Skeletal muscle cell (primary cell): ENCODE measurements at places on chromosomes 6 and 20.

DNA sequence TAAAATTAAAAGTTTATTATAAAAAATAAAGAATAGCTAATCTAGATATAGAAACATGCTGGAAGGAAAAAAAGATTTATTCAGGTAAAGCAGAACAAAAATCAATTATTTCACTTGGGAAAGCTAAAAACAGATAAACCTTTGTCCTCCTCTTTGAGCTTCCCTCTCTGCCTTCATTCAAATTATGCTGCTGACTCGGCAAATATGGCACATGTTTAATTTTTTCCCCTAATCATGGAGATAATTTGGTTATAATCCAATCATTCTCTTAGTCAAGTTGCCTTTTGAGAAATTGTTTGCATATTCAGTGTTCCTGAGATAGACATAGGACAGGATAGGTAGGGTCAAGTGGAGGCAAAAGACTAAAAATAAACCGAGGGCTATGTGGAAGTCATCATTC lies 556.8 kb upstream of the PTCHD4 start:
- DNase-seq, result no peak

GRCh38 chr20:25987073-25987927 lies 290.6 kb upstream of the ZNF337 start:
- no peak for DNase-seq

GRCh38 chr20:34382174-34382573 lies 19.1 kb downstream of the ITCH start:
- DNase-seq, result no peak

DNA sequence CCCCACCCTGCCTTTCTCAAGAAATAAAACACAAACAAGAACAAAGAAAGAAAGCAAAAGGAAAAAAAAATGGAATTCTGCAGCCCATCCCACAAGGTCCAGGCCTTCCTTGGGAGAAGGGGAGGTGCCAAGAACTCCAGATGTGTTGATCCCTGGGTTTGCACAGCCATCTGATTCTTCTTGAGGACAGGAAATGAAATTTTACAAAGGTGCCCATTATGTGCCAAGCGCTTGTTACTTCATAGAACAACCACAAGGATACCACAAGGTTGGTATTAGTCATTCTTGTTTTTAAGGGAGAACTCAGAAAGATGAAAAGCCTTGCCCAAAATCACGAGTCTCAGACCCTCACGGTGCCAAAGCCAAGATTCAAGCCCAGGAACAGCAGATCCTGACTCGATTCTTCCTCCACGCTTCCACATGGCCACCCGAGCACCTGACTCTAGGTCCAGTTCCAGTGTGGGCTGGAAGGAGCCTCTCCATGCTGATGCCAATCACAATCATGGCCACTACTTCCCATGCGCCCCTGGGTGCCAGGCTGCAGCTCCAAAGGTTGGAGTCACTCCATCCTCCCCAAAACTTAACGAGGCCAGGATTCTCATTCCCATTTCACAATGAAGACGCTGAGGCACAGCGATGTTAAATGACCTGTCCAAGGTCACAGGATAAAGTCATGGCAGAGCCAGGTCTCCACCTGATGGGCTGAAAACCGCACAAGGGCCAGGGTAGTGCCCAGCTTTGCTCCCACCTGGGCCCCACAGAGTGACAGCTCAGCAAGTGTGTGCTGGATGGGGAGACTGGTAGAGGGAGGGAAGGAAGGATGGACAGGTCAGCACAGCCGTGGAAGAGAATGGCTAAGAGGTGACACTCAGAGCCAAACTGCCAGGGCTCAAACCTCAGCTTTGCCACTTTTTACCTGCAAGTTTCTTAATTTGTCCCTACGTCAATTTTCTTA lies 66.7 kb upstream of the TOP1 start:
- DNase-seq, result no peak

DNA sequence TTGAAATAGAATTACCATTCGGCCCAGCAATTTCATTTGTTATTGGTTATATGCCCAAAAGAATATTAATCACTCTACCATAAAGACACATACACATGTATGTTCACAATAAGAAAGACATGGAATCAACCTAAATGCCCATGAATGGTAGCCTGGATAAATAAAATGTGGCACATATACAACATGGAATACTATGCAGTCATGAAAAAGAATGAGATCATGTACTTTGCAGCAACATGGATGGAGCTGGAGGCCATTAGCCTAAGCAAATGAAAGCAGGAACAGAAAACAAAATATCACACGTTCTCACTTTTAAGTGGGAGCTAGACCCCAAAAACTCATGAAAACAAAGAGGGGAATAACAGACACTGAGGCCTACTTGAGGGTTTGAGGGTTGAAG lies 52.6 kb upstream of the RNGTT start:
- no peak for DNase-seq

GRCh38 chr6:21772884-21773575 lies 179.5 kb downstream of the SOX4 start:
- no peak for DNase-seq

GRCh38 chr20:4560667-4561066 lies 161.0 kb upstream of the PRND start:
- DNase-seq, result peak; percentile 33

- DNase-seq, result no peak
These were observed 65.4 kb downstream of the FILIP1 start for GRCh38 chr6:75428204-75428603.

GRCh38 chr6:89944826-89945407 lies 50.6 kb downstream of the GJA10 start:
- DNase-seq, result no peak

DNA sequence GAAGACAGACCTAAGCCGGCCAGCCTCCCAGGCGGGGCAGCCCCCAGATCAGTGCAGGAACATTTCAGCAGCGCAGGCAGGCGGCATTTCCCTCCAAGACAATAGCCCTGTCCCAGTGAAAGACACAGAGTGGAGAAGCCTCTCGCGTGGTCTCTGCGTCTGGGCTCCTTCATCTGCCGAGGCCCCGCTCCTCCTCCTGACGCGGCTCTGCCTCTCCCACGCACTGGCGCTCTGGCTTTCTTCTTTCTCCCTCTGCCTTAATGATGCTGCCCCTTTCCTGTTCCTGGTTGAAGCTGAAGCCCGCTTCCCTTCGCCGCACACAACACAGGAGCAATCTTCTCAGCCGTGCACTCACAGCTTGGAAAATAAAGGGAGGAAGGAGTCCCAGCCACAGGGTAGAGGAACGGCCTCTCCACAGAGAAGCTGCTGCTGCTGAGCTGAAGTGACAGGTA lies 347.5 kb downstream of the CDH4 start:
- DNase-seq, result no peak

DNA sequence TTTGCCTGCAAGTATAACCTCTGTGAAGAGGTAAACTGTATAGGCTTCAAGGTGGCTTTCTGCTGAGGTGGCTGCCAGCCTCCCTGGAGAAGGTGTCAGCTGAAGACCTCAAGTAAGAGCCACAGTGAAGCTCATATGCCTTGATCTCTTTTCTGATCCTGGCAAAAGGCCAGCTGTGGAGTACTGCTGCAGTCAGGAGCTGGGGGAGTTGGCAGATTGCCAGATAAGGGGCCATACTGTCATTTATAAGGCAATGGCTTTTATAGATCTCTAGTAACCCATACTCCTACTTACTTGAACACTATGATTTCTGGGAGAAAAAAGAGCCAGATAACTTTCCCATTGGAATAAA lies 8.8 kb upstream of the CEP85L start:
- no peak for DNase-seq

DNA sequence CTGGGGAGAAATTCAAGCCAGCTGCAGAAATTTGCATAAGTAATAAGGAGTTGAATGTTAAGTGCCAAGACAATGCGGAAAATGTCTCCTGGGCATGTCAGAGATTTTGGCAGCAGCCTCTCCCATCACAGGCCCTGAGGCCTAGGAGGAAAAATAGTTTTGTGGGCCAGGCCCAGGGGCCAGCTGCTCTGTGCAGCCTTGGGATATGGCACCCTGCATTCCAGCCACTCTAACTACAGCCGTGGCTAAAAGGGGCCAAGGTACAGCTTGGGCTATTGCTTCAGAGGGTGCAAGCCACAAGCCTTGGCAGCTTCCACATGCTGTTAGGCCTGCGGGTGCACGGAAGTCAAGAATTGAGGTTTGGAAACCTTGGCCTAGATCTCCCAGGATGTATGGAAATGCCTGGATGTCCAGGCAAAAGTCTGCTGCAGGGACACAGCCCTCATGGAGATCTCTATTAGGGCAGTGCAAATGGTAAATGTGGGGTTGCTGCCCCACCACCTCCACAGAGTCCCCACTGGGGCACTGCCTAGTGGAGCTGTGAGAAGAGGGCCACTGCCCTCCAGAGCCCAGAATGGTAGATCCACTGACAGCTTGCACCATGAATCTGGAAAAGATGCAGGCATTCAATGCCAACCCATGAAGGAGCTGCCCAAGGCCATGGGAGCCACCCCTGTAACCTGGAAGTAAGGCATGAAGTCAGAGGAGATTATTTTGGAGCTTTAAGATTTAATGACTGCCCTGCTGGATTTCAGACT lies 126.5 kb downstream of the DTNBP1 start:
- no peak for DNase-seq

GRCh38 chr20:46243707-46244628 lies 64.3 kb downstream of the CDH22 start:
- no peak for DNase-seq

GRCh38 chr20:39706184-39706663 lies 744.1 kb downstream of the DHX35 start:
- DNase-seq, result no peak

DNA sequence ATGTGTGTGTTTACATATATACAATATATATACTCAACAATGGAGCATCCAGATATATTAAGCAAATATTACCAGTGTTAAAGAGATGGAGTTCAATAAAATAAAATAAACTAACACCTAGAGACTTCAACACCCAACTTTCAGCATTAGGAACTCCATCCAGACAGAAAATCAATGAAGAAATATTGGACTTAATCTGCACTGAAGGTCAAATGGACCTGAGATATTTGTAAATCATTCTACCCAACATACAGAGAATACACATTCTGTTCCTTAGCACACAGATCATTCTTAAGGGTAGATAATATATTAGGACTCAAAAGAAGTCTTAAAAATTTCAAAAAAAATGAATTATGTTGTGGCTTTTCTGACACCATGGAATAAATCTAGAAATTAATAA lies 832.3 kb upstream of the ADGRB3 start:
- DNase-seq, result no peak

DNA sequence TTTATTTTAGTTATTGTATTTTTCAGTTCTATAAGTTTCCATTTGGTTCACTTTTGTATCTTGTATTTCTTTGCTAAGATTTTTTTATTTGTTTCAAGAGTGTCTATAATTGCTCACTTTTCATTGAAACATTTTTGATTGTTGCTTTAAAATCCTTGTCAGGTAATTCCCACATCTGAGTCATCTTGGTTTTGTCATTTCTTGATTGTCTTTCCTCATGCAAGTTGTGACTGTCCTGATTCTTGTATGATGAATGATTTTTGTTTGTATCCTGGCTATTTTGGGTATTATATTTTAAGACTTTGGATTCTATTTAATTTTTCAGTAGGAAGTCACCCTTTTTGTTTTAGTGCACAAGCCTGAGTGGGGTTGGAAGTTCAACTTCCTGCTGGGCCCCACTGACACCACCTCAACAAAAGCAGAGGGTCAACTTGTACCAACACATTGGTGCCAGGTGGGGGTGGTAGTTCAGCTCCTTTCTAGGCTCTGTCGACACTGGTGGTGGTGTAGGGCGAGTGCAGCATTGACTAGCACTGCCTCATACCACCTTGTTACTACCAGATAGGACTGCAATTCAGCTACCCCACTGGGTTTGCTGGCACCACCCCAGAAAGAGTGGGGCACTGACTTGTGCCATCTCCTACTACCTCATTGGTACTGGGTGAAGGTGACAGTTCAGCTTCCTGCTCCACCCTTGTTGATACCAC lies 8.8 kb downstream of the RSPH3 start:
- no peak for DNase-seq

GRCh38 chr6:28896505-28897368 lies 27.0 kb downstream of the TRIM27 start:
- no peak for DNase-seq

- no peak for DNase-seq
These were observed 41.3 kb upstream of the NAA20 start for GRCh38 chr20:19975901-19976300.

DNA sequence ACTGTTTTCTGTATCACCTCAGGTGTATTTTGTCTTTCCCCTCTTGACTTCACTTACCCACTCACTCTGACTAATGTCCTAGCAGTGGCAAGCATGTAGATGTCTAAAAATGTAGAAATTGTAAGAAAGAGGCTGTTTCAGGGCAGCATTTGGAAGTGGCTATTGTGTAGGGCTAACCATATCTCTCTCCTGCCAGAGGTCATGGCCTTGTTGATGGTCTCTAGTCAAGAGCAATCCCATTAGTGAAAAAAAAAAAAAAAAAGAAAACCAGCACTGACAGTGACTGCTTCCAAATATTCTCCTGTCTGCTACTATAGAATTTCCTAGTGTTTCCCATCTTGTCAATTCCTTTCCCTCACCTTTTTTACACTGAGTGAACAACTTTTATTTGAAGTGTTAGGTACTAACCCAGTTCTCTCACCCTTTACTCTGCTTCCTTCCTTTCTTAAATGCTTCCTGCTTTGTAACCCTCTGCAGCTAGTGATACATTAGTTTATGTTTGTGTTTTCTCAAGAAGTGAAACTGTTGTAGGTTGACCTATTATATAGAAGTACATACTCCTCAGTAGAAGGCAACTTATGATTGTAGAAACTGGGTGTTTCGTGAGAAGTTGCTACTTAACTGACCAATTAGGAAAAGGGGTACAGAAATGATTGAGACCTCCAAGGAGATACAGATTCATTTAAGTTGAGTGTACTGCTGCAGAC lies 174.1 kb upstream of the PTPRK start:
- DNase-seq, result no peak

DNA sequence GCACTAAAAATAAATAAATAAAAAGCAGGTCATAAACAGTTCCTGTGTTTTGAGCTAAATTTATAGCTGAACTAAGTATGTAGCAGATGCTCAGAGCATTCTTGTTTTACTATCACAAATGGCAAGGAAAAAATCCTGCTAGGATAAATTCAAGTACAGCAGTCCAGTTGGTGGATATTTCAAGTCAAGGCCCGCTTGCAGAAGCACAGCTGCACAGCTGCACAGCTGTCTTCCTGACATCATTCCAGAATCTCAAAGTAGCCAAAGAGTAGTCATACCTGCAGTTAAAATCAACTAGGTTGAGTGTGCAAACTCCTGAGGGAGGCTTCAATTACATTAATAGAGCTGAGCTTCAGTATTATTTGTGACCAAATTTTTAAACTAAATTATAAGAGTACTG lies 297.7 kb upstream of the MANEA start:
- DNase-seq, result no peak

DNA sequence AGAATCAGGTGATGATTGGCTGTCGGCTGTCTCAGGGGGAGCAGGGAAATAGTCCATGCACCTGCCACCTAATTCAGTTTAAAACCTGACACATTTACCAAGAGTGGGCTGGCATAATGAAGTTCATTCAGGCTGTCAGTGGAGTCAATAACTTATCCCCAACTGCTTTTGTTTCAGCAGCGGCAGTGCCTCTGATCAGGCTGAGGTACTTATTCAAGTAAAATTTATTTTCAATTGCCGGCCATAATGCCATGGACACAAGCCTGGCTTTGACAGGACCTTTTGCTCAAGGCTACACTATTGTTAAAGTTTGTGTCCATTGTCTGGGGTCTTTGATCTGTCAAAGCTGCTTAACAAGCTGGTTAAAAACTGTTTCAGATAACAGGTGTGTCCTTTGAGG lies 20.6 kb downstream of the OLIG3 start:
- no peak for DNase-seq

- DNase-seq, result no peak
These were observed 20.3 kb upstream of the ATXN1 start for GRCh38 chr6:16781348-16782169.

GRCh38 chr20:62829231-62830230 lies 12.7 kb downstream of the COL9A3 start:
- DNase-seq, result no peak
